Ascending aorta (tissue), 2 donors: ENCODE measurements at places on chromosomes 4 and X.

DNA sequence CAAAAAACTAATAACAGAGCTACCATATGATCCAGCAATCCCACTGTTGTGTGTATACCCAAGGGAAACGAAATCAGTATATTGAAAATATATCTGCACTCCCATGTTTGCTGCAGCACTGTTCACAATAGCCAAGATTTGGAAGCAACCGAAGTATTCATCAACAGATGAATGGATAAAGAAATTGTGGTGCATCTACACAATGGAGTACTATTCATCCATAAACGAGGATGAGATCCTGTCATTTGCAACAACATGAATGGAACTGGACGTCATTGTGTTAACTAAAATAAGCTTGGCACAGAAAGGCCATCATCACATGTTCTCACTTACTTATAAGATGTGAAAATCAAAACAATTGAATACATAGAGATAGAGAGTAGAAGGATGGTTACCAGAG is 402.1 kb downstream of the KCTD8 start:
- no peak for DNase-seq

DNA sequence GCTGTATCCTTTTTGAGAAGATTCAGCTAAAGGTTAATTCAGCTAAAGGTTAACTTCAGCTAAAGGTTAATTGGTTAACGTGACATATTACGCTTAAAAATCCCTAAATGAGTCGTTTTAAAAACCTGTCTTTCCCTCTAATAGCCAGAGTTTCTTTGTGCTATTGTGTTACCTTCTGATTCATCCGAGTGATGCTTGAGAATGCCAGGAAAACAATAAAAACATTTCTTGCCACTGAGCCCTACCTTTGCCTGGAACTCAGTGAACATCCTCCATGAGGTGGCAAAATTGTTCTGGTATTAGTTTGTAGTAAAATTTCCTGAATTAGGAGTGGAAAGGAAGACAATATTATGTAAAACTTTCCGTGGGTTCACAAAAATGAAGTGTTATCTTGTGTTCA is 13.7 kb upstream of the TMPRSS11E start:
- no peak for DNase-seq

GRCh38 chrX:31200430-31200829 is 128.6 kb upstream of the FTHL17 start:
- no peak for DNase-seq

GRCh38 chr4:176343286-176343685 is 23.5 kb downstream of the SPCS3 start:
- DNase-seq: no peak

DNA sequence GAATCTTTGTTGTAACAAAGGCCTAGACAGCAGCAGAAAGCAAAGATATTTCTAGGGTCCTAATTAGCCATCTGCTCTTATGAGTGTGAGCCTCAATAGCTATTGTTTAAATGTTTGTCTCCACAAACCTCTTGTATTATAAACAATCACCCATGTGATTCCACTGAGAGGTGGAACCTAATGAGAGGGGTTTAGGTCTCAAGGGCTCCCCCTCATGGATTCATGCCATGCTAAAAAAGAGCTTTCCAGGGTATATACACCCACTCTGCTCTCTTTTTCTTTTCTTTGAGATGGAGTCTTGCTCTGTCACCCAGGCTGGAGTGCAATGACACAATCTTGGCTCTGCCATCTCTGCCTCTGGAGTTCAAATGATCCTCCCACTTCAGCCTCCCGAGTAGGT is 42.1 kb downstream of the TRIM61 start:
- no peak for DNase-seq

DNA sequence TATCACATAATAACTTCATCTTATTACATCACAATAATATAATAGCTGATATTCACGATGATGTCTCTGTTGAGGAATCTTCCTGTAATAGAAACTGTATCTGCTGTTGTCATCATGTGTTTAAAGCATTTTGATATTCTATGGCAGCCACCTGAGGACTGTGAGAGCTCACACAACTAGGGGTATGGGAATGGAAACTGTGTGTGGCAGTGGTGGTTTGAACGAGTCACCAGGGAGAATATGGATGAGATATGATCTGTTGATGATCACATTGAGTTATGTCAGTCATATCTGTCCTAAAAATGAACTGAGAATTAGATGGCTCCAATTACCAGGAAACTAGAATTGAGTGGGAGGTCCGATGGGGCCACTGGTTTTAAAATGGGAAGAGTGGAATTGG is 169.6 kb downstream of the MID1IP1 start:
- no peak for DNase-seq

DNA sequence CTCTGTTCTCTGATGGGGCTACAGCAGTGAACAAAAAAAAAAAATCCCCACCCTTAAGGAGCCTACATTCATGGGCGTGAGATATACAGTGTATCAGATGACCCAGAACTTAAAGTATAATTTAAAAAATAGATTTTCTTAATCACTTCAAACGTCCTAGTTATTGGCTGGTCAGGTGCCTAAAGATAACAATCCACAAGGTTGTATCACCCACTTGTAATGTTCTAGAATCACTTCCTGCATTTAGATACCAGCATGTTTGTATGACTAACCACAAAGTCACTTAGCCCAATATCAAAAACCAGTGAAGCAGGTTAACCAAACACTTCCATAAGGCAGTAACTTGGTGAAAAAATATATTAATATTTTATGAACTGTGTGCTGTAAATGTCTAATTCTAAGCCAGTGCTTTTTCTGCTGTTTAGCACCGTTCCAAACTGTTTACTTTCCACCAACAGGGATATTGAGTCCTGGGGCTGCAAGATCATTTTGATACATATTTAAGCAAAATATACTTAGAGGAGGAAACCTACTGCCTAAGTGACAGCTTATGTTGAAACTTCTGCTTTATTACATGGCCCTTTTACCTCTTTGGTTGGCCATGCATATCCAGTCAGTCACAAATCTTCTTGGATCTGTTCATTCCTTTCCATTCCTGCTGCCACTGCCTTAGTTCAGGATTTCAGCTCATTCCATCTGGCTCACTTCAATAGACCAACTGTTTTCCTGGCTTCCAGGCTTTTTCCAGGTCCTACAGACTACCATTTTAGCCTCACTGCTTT is 43.3 kb downstream of the CD40LG start:
- no peak for DNase-seq

DNA sequence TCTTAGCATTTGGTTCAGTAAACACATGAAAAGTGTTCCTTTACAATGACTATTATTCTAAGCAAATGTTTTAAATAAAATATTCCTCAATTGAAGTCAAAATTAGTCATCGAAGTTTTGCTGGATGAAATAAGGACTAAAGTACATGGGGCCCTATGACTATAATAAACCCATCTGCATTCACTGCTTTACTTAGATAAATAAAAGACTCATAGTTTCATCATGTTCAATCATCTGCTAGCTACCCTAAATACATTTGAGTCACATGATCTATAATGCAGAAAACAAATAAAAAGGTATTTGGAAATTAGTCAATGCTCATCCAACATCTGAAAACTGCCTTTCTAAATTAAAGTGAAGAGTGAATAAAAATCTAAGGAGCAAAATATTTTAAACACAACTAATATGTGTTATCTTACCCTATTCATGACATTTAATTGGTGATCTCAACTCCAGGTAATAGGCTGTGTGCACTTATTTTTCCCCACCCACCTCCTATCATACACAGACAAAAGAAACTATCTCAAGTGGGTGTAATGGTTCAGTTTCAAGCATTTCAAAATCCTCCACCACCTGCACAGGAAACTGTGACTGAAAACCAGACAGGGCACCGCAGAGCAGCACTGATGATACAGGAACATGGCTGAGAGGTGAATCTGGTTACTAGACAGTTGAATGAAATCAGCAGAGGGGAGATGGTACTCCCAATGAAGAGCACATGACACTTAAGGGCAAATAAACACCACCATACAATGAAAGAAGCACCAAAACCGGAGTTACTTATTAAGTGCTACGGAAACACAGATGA is 78.6 kb downstream of the CAMK2D start:
- no peak for DNase-seq

GRCh38 chr4:4334798-4335520 is 44.9 kb downstream of the ZBTB49 start:
- DNase-seq: no peak

DNA sequence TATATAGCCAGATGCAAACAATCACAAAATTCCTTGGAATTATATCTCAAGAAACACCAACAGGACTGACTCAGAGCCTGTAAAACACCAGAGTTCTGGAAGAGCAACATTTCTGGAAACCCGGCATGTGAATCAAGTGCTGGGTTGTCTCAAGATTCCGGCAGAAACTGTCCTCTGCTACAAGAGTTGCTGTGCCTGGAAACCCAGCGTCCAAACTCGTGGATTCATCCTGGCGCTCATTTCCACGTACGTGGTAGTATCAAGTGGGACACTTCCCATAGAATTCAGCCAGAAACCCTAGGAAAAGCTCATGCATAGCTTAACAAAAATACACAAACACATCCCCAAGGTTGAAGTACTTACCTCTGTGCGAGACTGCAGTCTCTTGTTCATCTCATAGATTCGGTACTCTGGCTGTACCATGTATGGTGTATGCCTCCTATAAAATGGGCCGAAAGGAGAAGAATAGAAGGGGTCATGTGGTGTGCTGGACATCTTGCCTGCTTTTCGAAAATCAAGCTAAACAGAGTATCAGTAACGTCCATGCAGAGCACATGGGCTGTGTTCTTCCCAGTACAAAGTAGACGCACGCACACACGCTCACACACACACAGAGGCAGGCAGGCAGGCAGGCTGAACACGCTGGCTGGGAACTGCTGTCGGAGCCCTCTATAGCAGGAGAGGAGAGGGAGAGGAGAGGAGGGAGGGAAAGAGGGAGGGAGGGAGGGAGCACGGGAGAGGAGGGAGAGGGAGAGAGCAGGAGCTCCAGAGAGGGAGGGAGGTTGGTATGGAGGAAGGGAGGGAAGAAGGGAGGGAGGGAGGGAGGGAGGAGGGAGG is at the start of gene LDB2:
TSS of gene LDB2 (minus strand) at position 655 of the 837 bp plus-strand sequence.
- DNase-seq: no peak

- no peak for DNase-seq
Measured at GRCh38 chr4:13378973-13379759, 105.0 kb downstream of the RAB28 start.

- DNase-seq: no peak
Measured at GRCh38 chr4:123104310-123105025, 182.1 kb upstream of the NUDT6 start.

DNA sequence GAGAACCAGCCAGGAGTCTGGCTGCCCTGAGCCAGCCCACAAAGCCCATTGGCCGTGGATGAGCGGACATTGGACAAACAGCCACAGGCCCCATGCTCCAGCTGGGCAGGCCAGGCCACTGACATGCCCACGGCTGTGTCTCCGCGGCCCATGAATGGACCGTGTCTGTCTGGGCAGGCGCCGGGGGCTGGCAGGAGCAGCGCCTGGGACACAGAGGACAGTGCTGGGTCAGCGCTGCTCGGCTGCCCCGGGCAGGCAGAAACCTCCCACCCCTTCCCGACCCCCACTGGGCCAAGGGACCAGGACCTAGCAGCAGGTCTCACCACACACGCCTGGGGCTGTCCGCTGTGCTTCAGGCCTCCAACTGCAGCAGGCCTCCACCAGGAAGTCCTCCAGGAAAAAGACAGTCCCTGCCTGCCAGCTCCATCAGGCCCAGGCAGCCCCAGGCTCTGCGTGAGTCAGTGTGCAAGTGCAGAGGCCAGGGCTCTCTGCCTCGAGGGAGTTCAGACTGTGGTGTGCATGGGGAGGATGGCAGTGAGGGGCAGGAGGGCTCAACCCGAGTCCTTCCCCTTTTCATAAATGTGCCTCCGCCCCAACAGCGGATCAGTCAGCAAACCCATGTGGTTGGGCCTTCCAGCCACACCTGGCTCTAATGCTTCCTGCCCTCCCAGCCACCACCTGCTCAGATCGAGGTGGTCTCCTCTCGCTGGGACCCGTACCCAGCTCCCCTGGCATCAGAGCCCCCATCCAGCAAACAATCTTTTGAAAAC is 17.2 kb upstream of the FGFR3 start:
- no peak for DNase-seq

- DNase-seq: no peak
Measured at GRCh38 chrX:12467321-12467720, 323.9 kb upstream of the PRPS2 start.
